Hindlimb muscle (tissue), 1 donor: ENCODE measurements at places on chromosomes 13 and 19.
A peak's percentile ranks its signal among the peaks of the same experiment; 100 is the strongest.

- no peak for DNase-seq
These were observed 292.2 kb downstream of the MZT1 start for GRCh38 chr13:72435251-72435650.

DNA sequence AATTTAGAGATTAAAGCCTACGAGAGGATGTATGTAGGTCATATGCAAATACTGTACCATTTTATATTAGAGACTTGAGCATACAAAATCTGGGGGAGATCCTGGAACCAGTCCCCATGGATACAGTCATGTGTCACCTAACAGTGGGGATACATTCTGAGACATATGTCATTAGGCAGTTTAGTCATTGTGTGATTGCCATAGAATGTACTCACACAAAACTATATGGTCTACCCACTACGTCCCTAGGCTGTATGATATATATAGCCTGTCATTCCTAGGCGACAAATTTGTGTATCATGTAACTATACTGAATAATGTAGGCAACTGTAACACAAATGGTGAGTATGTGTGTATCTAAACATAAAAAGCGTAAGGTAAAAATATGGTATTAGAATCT is 62.8 kb downstream of the WDFY2 start:
- no peak for DNase-seq

- peak; percentile 71 for DNase-seq
These were observed 21.0 kb upstream of the DPP9 start for GRCh38 chr19:4744451-4745174.

DNA sequence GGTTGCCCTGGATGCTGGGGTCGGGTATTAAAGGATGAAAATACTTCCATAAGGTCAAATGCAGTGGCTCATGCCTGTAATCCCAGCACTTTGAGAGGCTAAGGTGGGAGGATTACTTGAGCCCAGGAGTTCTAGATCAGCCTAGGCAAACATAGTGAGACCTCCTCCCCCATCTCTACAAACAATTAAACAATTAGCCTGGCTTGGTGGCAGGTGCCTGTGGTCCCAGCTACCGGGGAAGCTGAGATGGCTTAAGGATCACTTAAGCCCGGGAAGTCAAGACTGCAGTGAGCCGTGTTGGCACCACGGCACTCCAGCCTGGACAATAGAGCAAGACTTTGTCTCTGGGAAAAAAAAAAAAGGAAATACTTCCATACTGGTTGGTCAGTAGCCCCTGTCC is 1.5 kb downstream of the KLK11 start:
- no peak for DNase-seq

DNA sequence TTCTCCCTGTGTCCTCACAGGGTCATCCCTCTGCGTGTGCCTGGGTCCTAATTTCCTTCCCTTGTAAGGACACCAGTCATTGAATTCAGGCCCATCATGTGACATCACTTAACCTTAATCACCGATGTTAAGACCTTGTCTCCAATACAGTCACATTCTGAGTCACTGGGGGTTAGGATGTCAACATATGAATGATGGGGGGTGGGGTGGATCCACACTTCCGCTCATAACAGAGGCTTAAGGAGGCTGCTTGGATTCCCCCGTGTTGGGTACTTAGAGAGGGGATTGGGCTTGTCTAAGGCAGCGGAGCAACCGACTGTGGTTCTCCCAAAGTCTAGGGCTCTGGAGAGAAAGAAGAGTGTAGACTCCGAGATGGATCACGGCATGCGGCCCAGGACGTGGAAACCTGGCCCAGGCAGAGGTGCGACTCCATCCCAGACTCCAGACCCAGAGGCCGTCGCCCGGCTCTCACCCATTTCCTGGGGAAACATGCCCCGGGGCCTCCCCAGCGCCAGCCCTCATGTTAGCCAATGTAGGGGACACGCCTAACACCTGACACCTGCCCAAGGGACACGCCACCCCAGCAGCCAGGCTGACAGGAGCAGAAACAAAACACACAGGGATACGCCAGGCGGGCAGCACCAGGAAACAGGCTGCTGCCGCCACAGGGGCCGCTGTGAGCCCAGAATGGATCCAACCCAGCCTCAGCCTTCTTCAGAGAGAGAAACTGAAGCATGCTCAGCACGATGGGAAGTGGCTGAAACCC is 17.1 kb upstream of the IGLON5 start:
- DNase-seq = no peak

DNA sequence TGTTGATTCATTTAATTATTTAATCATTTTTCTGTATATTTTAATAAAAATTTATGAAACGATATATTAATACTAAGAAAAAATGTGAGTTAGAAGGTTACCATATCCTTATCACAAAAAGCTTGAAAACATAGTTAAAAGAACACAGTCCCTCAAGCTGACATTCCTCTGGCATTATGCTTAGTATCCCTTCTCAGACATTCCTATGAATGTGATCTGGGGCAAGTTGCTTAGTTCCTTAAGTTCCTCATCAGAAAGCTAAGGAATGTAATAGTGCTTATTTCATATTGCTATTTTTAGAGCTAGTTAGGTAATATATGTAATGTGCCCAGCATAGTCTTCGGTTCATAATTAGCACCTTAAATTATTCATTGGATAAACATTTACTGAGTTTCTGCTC is 122.8 kb downstream of the MTUS2 start:
- DNase-seq = no peak

GRCh38 chr19:5882421-5882968 is 12.2 kb upstream of the FUT5 start:
- DNase-seq = no peak

DNA sequence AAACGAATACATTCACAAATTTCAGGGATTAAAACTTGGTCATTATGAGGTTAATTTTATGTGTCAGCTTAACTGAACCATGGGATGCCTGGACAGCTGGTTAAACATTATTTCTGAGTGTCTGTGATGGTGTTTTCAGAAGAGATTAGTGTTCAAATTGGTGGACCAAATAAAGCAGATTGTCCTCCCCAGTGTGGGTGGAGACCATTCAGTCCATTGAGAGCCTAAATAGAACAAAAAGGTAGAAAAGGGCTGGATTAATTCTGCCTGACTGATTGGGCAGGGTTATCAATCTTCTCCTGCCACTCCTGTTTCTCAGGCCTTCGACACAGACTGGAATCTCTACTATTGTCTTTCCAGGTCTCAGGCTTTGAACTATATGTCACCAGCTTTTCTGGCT is 203.8 kb upstream of the SLITRK6 start:
- DNase-seq = no peak

- DNase-seq = peak; percentile 13
These were observed 538.4 kb upstream of the PCDH20 start for GRCh38 chr13:61954092-61954491.

GRCh38 chr13:89380101-89380500 is 1708.9 kb downstream of the SLITRK5 start:
- DNase-seq = no peak

GRCh38 chr13:48281556-48281955 is 22.0 kb upstream of the RB1 start:
- no peak for DNase-seq

- no peak for DNase-seq
These were observed 143.9 kb upstream of the ZNF536 start for GRCh38 chr19:30228113-30228834.

DNA sequence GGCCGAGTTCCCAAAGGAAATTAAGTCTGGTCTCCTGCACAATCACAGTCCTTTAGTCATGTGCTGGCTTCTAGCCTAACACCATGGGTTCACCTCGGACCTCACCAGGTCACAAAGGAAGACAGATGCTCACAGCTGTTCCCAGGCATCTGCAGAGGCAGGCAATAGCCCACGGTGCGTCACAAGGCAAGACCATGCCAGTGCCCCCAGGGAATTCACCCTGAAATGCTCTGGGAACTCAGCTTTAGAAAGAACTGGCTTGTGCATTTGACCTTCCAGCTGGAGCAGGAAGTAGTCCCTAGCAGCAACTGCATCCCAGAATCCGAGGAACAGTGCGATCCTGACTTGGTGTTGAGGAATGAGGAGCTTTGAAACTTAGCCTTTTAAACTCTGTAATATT is 96.8 kb upstream of the WASF3 start:
- peak; percentile 57 for DNase-seq

- no peak for DNase-seq
These were observed 900 bp downstream of the PPP1R13L start for GRCh38 chr19:45403781-45404556.

DNA sequence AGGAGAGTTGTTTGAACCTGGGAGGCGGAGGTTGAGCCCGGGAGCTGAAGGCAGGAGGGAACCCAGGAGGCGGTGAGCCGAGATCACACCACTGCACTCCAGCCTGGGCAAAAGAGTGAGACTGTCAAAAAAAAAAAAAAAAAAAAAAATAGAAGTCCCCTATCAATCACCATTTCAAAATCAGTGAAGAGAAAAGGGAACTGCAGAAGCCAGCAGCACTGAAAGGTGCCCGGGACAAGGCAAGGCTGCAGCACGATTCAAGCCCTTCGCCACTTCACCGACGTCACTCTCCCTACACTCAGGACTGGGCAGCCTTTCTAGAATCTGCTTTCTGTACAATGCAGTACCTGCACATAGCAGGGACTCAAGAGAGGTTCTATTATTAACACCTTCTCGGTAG is 21.9 kb upstream of the USP12 start:
- no peak for DNase-seq

- DNase-seq = no peak
These were observed 915.7 kb upstream of the PCDH20 start for GRCh38 chr13:62331384-62331783.

DNA sequence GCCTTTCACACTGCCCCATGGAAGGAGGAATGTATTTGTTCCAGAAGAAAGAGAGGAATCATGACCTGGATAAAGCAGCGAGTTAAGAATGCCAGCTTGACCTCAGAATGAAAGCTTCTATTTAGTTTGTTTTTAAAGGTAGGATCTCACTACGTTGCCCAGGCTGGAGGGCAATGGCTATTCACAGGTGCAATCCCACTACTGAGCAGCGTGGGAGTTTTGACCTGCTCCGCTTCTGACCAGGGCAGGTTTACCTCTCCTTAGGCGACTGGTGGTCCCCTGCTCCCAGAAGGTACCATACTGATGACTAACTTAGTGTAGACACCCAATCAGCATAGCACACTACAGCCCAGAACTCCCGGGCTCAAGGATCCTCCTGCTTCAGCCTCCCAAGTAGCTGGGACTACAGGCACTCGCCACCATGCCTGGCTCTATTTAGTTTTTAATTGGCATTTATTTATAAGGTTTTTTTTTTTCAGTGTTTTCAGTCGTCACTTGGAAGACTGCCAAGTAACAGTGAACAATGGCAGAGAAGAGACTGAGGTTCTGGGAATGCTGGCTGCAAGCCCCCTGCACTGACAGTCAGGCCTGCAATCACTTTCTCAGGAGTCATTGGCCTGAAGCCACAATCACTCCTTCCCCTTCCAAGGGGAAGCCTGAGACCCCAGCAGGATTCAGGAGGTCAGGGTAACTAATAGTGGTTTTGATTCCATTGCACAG is 73.1 kb downstream of the EPS15L1 start:
- DNase-seq = no peak

DNA sequence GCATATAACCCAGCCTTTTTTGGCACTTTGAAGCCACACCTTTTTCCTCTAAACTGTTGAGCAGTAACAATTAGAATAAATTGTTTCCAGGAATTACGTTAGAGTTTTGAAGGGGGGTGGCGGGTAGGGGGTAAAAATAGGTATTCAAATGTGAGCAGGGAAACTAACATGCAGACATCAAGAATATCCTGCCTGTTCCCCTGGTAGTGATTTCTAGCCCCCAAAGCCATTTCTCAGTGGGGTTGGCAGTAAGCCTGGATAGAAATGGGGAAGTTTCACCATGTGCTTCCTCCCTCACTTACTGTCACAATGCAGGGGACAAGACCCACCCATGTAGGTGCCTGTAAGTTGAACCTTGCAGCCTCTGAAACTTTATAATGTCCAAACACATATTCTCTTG is 3.8 kb downstream of the DOCK9 start:
- no peak for DNase-seq

DNA sequence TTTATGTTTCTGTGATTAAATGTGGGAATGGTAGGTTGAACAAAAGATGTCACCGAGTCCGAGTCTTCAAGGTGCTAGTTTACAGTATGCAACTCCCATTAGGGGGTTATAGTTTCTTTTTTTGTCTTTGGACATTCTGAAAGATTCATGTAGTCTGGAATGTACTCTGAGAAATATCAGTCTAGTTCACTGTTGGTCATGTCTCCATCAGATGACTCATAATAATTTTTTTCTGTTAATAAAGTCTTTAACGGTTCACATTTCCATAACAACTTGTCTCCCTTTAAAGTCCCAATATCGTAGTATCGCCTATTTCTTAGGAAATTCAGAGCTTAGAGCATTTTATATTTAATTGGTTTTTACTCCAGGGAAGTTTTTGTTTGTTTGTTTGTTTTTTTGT is 13.5 kb upstream of the ESD start:
- DNase-seq = no peak

DNA sequence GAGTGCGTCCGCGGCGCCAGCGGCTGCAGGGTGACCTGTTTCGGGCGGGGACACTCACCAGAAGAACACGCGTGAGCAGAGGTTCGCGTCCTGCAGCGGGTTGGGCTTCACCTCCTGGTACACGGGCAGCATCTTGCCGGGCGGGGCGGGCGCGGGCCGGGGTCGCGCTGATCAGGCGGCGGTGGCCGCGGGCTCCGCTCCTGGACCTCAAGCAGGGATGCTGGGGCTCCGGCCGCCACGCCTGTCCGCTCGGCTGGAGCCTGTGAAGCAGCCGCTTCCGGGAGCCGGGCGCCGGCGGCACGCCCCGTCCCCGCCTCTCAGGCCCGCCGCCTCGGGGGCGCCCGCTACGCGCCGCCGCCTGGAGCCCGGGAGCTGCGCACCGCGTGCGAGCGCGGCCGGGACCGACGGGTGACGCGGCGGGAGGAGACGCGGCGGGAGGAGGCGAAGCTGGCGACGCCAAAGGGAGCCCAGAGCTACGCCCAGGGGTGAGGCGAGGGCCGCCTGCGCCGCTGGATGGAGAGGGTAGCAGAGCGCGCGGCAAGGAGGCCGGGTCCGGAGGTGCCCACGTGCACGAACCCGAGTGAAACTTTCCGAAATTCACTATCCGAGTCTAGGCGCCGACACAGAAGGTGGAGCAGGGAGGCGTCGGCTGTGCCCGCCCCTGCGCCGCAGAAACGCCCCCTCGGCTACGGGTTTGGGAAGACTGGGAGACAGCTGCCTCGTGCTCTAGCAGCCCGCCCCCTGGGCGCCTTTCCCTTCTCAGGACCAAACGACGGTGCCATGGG is at the start of gene ABCC4:
Gene ABCC4, minus strand, starts transcription at position 269 of the 785 bp plus-strand sequence. Its CDS starts 137 bp downstream, at position 132.
- peak; percentile 53 for DNase-seq

GRCh38 chr13:112867301-112867711 is 101.7 kb upstream of the MCF2L start:
- no peak for DNase-seq

GRCh38 chr13:78714717-78715116 is 55.8 kb upstream of the OBI1 start:
- no peak for DNase-seq

DNA sequence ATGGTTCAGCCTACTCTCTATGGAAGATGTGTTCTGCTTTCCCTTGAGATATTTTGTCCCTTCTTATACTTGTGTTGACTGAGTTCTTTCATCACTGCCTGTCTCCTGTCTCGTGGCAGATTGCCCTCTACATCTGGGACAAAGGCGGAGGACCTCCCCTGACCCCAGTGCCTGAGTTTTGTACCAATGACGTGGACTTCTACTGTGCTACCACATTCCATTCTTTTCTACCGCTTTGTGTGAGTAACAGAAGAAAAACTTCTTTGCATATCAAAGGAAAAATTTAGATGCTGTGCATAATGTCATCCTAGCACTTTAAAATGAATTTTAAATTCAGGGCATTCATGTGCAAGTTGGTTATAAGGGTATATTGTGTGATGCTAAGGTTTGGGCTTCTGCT is 74.6 kb downstream of the B3GLCT start:
- DNase-seq = no peak
